Hepatic stellate cell (primary cell): ENCODE measurements at places on chromosomes 3 and 15.

DNA sequence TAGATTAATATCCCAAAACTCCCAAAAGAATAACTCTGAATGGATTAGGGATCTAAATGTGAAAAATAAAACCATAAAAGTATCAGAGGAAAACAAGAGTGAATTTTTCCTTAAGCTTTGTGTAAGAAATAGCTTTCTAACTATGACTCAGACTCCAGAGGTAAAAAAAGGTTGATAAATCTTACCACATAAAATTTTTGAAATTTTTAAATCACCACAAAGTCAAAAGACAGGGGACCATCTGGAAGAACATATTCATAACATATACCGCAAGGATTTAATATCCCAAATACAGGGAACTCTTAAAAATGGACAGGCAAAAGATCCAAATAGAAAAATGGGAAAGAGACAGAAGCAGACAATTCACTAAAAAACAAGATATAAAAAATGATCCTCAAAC lies 145.0 kb downstream of the ARNT2 start:
- no peak for DNase-seq

GRCh38 chr3:90062016-90062415 lies 954.6 kb downstream of the EPHA3 start:
- peak; percentile 14 for DNase-seq

GRCh38 chr15:64634576-64635498 lies 140.6 kb downstream of the RBPMS2 start:
- no peak for DNase-seq

DNA sequence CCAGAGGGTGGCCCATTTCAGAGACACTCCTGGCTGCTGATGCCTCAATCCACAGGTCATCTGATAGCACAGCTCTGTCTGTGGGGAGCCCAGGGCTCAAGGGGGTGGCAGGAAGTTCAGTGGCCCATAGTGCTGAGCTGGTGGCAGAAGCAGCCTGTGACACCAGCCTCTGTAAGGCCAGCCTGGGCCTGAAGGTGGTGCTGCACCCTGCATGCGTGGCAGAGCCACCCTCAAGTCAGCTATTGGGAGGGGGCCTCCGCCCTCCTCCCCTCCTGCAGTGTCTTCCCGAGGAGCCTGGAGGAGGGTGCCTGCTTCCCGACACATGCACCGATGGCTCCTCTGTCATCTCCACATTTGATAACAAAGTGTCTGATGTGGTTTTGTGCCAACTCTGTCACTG lies 3.0 kb downstream of the PLA1A start:
- DNase-seq, result no peak

- no peak for DNase-seq
Observed at GRCh38 chr3:113263778-113264177, 52.4 kb downstream of the BOC start.

GRCh38 chr15:84082739-84083138 lies 152.8 kb upstream of the GOLGA6L4 start:
- no peak for DNase-seq

DNA sequence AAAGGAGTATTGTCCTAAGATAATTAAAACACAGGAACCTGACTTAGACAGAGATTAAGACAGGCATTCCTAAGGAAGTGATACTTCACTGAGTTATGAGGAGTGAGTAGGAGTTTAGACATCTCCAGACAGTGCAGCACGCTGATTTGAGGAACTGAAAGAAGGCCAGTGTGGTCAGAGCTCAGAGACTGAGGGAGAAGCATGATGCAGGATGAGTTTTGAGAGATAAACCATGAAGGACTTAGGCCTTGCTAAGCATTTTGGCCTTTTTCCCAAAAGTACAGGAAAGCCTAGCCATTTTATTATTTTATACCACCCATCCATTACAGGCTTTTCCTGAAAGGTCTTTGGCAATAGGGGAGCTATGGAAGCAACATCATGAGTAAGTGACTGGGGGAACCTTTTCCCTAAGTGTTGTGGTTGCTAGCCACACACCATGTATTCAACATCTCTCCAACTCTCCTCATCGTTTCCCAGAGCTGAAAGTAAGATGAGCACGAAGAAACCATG lies 375.6 kb upstream of the TPRG1 start:
- peak; percentile 45 for DNase-seq

DNA sequence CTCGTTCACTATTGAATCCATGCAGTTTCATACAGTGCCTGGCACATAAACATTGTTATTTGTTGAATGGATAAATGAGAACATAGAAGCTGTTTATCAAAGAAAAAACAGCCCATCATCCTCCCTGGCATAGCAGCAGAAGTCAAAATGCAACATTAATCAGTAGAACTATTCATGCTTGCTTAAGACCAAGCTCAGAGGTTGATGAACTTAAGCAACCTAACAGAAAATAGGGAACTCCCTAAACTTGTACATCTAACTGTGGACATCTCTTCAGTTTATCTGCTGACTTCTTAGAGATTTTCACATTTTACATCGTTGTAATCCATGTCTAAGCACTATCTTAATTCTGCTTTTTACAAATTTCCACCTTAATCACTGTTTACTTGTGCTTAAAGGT lies 29.2 kb downstream of the SENP8 start:
- DNase-seq, result no peak

- DNase-seq, result peak; percentile 41
Observed at GRCh38 chr15:44712346-44713005, 1.2 kb downstream of the B2M start.

- DNase-seq, result peak; percentile 50
Observed at GRCh38 chr15:55552926-55553325, 35.2 kb downstream of the PYGO1 start.

DNA sequence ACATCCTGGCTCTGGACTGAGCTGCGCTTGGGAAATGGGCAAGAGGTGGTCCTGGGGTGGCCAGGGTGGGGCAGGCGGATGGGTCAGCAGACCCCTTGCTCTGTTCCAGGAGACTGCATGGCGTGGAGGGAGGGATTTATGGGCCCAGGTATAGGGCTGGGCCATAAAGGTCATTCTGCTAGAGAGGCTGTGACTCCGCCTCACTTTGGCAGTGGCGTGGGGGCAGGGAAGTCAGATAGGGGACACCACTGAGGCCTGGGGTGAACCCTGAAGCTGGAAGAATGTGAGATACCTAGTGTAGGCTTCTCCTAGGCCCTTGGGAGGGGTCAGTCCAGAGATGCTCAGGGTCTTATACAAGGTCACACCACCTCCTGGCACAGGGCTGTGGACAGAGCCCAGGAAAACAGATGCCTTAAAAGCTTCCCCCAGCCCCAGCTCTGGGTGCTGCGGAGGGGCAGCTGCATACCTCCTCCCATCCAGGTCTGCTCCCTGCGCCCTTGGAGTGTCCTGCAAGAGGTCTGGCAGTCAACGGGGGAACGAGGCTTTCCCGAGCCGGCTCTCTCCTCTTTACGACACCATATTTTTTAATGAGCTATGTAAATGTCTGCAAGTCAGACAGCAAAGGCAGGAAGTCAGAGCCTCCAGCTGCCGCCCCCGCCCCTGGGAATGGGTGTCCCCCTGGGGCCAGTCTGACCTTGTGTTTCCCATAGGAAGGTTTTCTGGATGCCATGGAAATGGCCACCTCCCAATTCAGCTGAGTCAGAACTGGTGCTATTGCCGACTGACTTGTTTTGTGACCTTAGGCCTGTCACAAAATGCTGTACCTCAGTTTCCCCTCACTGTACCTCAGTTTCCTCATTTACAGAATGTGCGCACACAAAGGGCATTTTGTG lies 26.3 kb downstream of the LINGO1 start:
- peak; percentile 68 for DNase-seq

- no peak for DNase-seq
Observed at GRCh38 chr3:194287374-194287773, 63.8 kb downstream of the CPN2 start.

GRCh38 chr3:97076673-97077072 lies 262.3 kb downstream of the EPHA6 start:
- DNase-seq, result no peak

GRCh38 chr15:48282216-48282615 lies 49.0 kb upstream of the DUT start:
- DNase-seq, result no peak

DNA sequence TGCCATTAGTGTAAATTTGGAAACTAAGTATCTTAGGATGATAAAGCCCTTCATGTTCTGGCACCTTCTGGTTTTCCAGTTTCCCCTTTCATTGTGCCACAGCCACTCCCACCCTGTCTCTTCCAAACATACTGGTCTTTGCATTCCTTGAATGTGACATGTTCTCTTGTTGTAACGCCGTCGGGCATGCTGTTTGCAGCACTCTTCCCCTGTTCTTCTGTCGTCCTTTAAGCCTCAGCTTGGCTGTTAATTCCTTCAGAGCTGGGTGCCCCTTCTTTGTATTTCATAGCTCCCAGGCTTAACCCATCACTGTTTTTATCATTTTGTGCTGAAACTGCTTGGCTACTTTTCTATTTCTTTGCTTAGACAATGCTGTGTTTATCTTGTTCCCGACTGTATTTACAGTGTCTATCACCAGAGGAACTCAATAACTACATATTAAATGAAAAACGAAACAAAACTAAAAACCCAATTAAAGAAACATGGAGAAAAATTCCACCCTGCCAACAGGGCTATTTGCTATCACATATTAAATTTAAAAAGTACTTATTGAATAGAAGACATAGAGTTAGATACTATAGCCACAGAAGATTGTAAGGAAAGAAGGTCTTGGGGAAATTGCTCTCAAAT lies 95.4 kb upstream of the KCNAB1 start:
- peak; percentile 15 for DNase-seq

GRCh38 chr3:77254967-77255831 lies 215.3 kb downstream of the ROBO2 start:
- DNase-seq, result peak; percentile 23

GRCh38 chr3:33716227-33716626 lies 1.8 kb downstream of the CLASP2 start:
- no peak for DNase-seq

- DNase-seq, result no peak
Observed at GRCh38 chr3:127524296-127524896, 66.1 kb downstream of the TPRA1 start.

- no peak for DNase-seq
Observed at GRCh38 chr3:13138833-13139145, 65.6 kb upstream of the IQSEC1 start.

GRCh38 chr15:29860872-29861271 lies 38.6 kb upstream of the TJP1 start:
- no peak for DNase-seq

GRCh38 chr15:84638103-84638502 lies 16.0 kb downstream of the WDR73 start:
- DNase-seq, result no peak

GRCh38 chr15:28892789-28893610 lies 7.2 kb downstream of the APBA2 start:
- peak; percentile 27 for DNase-seq

- DNase-seq, result no peak
Observed at GRCh38 chr3:179682426-179683080, 29.7 kb downstream of the USP13 start.

DNA sequence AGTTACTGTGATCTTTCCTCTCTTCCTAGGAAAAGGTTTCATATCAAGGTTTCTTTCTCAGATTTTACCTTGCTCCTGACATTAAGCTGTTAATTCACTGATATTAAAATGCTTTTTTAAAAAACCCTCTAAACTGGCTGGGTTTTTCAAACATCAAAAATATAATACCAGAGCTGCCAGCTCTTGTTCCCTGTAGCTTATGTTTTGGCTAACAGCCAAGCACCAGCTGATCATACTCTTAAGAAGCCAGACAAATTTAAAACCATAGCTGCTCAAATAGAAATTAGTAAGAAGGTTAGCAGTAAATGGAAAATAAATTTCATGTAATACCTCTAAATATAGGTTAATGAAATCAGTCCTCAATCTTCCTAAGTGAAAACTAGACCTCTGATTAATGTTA lies 657.5 kb downstream of the GRM7 start:
- DNase-seq, result no peak

- no peak for DNase-seq
Observed at GRCh38 chr3:116445311-116445841, at the start of gene LSAMP. Gene LSAMP (minus strand): TSS chr3:116445487.

GRCh38 chr3:17232442-17232841 lies 347.7 kb downstream of the PLCL2 start:
- DNase-seq, result no peak

- DNase-seq, result no peak
Observed at GRCh38 chr3:40877631-40878463, 321.5 kb upstream of the CTNNB1 start.

DNA sequence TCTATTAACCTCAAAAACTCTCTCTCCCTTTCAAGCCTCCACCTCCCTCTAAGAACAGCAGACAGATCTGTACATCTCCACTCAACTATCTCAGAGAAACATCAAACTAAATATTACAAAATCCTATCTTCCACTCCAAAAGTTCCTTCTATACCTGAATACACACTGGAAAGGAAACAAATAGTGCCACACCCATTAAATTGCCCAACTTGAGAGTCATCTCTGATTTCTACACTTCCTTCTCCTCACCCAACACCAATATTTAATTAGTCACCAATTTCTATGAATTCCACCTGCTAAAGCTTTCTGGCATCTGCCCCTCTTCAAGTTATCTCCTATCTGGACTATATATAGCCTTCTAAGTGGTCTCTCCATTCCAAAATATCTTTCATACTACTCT lies 65.8 kb downstream of the PEAK1 start:
- no peak for DNase-seq

DNA sequence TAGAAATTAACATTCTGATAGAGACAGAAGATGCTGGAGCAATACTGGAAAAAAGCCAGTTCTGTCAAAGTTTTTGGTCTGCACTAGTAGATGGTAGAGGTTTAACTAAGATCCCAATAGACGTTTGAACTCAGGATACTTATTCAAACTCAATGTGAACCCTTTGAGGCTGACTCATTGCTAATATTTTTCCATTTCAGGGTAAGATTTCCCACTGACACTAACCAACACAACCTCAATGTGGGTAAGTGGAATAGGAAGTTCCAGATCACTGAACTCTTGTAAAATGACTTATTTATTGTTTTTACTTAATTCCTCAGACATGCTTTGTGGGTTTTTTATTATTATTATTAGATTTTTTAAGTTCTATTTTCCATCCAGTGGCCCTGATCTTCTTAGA lies 1024.8 kb downstream of the EPHA3 start:
- DNase-seq, result no peak

- DNase-seq, result no peak
Observed at GRCh38 chr15:85956532-85957275, 123.0 kb upstream of the AGBL1 start.

GRCh38 chr3:3170998-3171397 lies 8.5 kb downstream of the CRBN start:
- DNase-seq, result no peak

GRCh38 chr15:81373775-81374395 lies at the start of gene TMC3:
Gene TMC3 (minus strand): TSS chr15:81374213. CDS start chr15:81374077, 136 bp downstream.
- DNase-seq, result no peak

DNA sequence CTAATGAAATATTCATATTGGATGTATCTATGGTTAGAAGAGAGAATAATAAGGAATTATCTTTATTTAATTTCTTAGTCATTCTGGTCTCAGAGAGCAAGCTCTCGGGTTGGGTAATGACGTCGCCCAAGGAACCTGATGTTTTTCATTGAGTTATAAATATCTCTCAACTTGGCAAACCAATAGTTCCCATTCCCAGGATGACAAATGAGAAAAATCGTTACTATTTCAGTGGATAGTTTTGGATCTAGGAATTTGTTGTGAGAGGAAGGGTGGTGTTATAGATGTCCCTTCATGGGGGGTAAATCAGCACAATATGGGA lies 162.9 kb upstream of the NR2E3 start:
- no peak for DNase-seq
